Bronchial smooth muscle cell (primary cell): ENCODE measurements at places on chromosomes 5 and 9. TPM values are rescaled to one million over a fixed set of nuclear protein-coding genes. Genes with fewer than 3 reads are reported as not detected.

Gene CCDC183
- total RNA-seq, result 0.32 and 0.43 TPM in 2 replicates

Gene SPACA9
- 2.7 and 4.9 TPM in 2 replicates for total RNA-seq

Gene DNAJC21
- total RNA-seq, result 41.9 and 42.7 TPM in 2 replicates

Gene GARNL3
- 0.63 and 3.3 TPM in 2 replicates for total RNA-seq

Gene ADRA1B
- not detected in 2 replicates for total RNA-seq

Gene GABRA1
- not detected in 2 replicates for total RNA-seq

Gene SEC24A
- 11.6 and 15.6 TPM in 2 replicates for total RNA-seq

Gene SLC12A7
- 7.3 and 16.1 TPM in 2 replicates for total RNA-seq

Gene DMRT3
- not detected in 2 replicates for total RNA-seq

Gene TUSC1
- 3.5 and 3.8 TPM in 2 replicates for total RNA-seq

Gene FABP6
- total RNA-seq, result not detected in 2 replicates

Gene SLC36A2
- total RNA-seq, result not detected in 2 replicates

Gene ASS1
- total RNA-seq, result 60.1 and 62.2 TPM in 2 replicates

Gene FOXD4L6
- total RNA-seq, result under 0.01 TPM in 1 of 2 replicates, not detected in the other

Gene PRDM9
- total RNA-seq, result not detected in 2 replicates

Gene SLC35D2
- 13.1 and 18.0 TPM in 2 replicates for total RNA-seq

Gene PCDHGA6
- total RNA-seq, result 2.4 and 3.9 TPM in 2 replicates

Gene DOCK2
- 2.5 and 3.2 TPM in 2 replicates for total RNA-seq

Gene SAXO1
- 0.09 and 0.16 TPM in 2 replicates for total RNA-seq

Gene ST8SIA4
- 0.09 and 0.47 TPM in 2 replicates for total RNA-seq

Gene CDH9
- not detected in 2 replicates for total RNA-seq

Gene IFNK
- total RNA-seq, result not detected in 2 replicates

Gene PCDHA9
- 0.09 and 0.16 TPM in 2 replicates for total RNA-seq

Gene CKMT2
- total RNA-seq, result 1.3 and 3.6 TPM in 2 replicates

Gene NEUROG1
- total RNA-seq, result not detected in 2 replicates

Gene PCDHA6
- 0.17 and 0.32 TPM in 2 replicates for total RNA-seq

Gene CCL27
- 0.09 TPM in 1 of 2 replicates, not detected in the other for total RNA-seq

Gene KLHL3
- 0.77 and 1.6 TPM in 2 replicates for total RNA-seq

Gene PCDHGB4
- 26.7 and 34.0 TPM in 2 replicates for total RNA-seq

Gene CORO2A
- under 0.01 TPM in 2 replicates for total RNA-seq
